Cerebellar nuclear complex (tissue), 1 donor: ENCODE measurements at places on chromosomes 7 and 10.

DNA sequence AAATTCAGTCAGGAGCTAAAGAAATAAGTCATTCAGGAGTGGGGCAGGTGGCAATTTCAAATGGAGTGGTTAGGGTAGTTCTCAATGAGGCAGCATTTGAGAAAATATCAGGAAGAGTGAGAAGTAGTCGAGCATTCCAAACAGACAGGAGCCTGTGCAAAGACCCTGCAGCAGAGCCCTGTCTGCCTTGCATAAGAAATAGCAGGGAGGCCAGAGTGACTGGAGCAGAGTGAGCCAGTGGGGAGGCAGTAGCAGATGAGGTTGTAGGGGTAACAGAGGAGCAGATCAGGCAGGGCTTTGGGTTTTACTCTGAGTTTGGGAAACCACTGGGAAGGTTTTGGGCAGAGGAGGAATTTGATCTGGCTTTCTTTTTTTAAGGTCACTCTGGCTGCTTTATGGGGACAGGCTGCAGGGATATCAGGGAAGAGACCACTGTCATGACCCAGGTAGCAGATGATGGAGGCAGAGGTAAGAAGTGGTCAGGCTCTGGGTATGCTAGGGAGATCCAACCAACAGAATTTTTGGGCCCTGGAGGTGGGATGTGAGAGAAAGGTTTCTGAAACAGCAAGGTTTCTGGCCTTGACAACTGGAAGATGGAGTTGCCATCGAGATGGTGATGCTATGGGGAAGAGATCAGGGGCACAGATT is 1.3 kb upstream of the BLVRA start:
- DNase-seq = no peak

- DNase-seq = no peak
These were observed 100.3 kb downstream of the PAXIP1 start for GRCh38 chr7:154902600-154903082.

DNA sequence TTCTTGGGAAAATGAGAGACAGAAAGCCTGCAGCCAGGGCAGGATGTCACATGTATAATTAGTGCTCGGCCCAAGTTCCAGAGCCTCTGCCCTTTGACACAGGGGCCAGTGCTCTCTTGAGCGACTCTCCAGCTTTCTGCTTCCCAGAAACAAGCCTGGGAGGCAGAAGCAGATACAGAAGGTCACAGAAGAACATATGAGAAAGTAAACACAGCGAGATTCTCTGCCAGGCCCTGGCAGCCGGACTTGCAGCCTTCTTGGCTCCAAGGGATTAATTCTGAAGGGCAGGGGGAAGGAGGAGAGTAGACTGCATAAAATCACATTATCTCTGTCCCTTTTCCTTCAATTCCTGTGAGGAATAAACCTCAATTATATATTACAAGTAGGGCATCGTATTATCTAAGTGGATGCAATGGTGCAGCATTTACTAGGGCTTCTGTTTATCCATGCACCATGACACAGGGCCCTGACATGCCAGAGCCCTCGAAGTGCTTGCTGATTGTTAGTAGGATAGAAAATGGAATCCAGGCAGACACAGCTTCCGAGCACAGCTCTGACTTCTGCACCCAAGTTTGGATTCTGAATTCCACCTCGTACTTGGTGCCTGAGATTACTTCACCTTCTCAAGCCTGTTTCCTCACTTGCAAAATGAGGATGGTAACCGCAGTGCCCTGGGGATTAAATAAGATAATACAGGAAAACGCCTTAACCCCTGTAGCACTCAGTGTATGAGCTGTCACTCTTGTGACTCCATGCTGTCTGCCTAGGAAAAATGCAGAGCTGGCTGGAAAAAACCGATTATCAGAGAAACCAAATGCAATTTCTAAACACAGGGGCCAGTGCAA is 536.5 kb downstream of the TNS3 start:
- DNase-seq = no peak

GRCh38 chr10:7622969-7623368 is 43.8 kb downstream of the ITIH5 start:
- DNase-seq = no peak

GRCh38 chr7:77651575-77652162 is 44.6 kb upstream of the RSBN1L start:
- no peak for DNase-seq

- no peak for DNase-seq
These were observed 20.6 kb upstream of the RHOBTB1 start for GRCh38 chr10:60964257-60965235.

- DNase-seq = no peak
These were observed 104.6 kb upstream of the INSIG1 start for GRCh38 chr7:155192961-155193640.

DNA sequence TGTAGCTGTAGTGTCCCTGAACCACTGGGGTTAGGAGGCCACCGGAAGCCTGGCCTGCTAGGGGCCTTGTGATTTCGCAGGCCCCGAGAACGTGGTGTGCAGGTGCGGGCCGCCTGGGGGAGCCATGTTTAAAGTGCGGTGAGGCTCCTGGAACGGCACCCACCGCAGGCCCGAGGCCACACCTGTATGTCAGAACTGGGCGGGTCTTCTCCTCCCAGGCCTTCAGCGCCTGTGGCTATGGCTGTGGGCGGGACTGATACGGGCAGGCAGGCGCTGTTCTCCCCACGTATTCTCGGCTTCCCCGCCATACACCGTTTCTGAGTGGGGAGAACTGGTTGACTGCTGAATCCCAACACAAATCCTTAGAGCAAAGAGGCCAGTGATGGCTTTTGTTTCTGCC is 74.8 kb downstream of the DNAJB6 start:
- no peak for DNase-seq
